ENCODE measurements at places on chromosomes 7 and 10.
A peak's percentile ranks its signal among the peaks of the same experiment; 100 is the strongest.

- no peak for DNase-seq
Observed at GRCh38 chr7:18425227-18425626, 70.3 kb upstream of the HDAC9 start.

DNA sequence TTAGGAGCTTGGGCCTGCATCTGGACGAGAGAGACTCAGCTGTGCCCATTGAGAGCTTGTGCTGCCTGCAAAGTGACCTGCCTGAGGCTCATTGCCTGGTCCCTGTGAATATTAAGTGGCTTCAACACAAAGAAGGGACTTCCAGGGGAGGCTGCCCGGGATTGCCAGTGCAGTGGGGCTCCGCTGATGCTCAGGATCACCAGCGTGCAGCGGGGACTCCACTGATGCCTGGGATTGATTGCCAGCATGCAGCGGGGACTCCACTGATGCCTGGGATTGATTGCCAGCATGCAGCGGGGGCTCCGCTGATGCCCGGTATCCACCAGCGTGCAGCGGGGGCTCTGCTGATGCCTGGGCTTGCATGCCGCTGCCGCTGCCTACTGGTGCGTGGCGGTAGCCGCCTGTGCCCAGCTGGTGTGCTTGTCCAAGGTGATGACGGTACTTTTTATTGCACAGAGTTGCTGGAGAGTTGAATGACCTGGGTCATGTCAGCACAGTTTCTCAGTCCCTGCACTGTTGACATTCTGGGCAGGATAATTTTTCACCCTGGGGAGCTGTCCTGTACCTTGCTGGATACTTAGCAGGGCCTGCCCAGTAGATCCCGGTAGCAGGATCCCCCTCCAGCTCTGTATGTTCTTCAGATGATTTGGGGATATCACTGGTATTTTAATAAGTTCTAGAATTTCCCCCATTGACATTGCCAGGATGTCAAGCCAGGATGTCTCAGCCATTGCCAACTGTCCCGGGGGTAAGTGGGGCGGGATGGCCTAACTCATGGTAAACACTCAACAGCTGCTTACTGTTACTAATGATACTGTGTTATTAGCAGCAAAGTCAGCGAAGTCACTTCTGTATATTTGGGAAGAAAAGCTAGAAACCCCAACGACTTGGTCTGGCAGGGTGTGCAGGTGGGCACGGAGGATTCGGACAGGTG, 13.0 kb downstream of the DOCK1 start:
- DNase-seq: no peak

DNA sequence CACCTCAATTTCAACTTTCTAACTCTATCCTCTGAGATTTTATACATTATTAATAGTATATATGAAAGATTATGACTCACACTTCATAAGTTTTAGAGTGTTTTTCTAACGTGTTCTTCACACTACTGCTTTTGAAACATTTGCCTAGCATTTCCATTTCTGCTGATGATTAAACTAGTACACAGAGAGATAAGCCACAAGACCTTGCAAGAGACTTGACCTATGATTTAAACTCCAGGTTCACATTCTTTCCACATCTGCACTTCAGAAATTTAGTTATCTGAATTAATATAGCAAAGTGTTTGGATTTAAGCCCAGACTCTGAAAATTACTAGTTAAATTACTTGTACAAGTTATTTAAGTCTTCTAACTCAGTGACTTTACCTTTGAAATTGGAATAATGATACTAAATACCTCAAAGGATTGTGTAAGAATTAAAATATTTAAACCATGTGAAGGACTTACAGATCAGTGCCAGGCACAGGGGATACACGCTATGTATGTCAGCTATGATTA, 66.6 kb downstream of the PCLO start:
- no peak for DNase-seq

GRCh38 chr7:134855442-134855841, 76.0 kb downstream of the CALD1 start:
- no peak for DNase-seq

- DNase-seq: no peak
Observed at GRCh38 chr10:73762915-73763314, 18.7 kb downstream of the SEC24C start.

DNA sequence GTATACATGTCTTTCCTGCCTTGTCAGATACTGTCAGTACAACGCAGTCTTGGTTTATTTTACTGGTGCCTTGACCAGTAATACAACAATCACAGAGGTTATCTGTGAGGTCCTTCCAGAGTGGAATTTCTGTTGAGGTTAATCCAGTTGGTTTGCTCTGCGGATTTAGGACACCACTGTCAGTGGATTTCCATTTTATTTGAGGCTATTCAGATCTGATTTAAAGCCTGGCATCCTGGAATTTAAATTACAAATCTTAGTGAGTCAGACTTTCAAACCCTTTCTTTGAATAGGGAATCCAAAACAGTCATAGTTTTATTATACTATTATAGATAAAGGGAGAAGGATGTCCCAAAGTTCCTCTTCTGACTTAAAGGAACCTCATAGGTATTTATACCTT, 40.5 kb downstream of the ANLN start:
- DNase-seq: no peak

GRCh38 chr7:91089382-91089963, 174.8 kb upstream of the FZD1 start:
- peak; percentile 17 for DNase-seq

- DNase-seq: no peak
Observed at GRCh38 chr10:92284112-92284704, 6.7 kb downstream of the CPEB3 start.

DNA sequence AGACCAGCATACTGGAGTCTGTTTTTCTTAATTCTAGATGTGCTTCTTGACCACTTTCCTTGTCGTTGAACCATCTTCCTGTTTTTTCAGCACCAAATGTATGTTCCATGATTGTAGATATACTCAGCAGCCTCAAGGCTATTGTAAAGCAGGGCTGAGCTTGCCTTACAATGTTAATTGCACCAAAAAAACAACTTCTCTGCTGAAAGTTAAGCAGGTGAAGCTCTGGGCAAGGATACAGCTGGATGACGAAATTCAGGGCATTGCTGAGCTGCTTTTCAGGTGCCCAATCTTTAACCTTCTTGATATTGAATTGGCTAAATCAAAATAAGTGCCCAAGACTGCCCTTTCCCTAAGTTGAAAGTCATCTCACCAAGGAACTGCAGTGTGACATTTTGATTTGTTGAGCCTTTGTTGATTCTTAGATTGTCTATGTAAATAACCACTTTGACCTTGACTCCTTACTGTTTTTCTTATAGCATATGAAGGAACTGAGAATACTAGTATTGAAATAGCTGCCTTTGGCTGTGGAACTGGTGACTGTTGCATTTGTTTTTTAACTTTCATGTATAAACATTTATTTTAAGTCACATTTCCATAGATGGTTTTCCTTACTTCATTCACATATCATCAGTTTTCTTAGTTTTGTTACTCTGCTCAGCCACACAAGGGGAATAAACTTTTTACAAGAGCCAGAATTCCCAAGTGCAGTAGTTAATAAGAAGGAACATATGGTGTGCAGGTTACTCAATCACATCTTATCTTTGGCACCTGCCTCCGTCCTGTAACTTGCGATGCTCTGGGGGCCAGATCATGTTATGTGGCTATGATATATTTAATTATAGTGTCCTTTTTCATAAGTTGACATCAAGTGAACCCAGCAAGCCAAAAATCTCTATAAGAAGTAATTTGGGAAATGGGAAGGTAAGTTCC, 3.1 kb downstream of the AHCYL2 start:
- no peak for DNase-seq

DNA sequence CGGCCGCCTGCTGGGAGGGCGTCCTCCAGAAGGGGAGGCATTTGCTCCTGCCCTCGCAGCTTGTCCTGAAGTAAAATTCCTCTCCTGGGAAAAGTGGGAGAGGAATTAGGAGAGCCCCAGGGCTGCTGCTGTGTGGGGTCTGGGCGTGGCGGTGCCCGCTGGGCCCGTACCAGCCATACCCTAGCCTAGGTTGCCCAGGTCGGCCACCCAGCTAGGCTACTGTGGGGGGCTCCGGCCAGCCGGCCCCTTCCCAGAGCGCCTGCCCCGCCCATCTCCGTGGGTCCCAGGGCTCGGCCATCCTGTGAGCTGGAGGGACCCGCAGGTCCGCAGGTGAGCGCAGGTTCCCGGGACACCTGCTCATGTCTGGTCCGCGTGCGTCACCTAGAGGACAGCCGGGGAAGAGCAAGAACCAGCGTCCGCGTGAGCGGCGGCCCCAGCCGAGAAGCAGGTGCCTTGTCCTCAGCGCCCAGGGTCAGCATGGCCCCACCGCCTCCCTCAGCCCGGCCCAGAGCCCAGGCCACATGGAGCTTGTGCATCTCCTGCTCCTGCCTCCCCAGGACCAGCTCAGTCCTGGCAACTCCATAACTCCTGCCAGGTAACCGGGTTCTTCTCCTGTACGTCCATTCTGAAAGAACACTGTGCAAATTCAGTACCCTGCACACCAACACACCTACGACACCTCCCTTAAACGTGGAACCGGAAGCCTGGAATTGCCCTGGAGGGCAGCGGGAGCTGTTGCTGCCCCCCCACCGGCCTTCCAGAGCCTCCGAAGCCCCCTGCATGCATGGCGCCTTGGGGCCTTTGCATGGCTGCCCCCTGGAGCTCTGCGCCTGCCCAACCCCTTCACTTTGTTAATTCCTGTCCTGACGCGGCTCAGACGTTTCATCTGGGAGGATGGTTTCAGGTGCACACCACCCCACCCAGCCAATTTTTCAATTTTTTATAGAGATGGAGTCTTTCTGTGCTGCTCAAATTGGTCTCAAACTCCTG, 22.8 kb upstream of the FOXL3 start:
- no peak for DNase-seq

All from NCI-H2029 treated with DMSO at 0.1 percent for 48 hours (cell line).